ENCODE measurements at places on chromosomes 12 and 14.
A peak's percentile ranks its signal among the peaks of the same experiment; 100 is the strongest.

DNA sequence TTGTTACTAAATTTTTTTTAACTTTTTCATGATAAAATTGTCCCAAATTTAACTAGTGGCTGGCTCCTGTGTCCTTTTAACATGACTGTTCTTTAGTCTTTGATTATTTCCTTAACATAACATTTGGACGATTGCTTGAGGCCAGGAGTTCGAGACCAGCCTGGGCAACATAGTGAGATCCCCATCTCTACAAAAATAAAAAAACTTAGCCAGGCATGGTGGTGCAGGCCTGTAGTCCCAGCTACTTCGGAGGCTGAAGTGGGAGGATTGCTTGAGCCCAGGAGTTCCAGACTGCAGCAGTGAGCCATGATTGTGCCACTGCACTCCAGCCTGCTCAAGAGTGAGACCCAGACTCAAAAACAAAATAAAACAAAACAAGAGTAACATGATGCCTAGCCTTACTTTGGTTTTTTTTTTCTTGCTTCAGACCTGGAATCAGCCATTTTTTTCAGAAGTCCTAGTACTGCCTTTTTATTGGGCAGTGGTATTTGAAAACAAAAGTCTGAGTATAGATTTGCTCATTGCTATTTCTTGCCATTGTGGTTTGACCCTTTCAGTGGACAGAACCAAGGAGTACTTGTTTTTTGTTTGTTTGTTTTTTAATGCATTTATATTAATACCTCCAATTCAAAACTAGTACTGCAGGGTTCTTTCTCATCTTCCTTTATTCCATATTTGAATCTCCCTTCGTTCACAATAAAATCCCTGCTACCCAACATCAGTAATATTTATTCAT is 4.8 kb downstream of the TOGARAM1 start:
- no peak for DNase-seq

- no peak for DNase-seq
Measured at GRCh38 chr12:115726691-115727090, 550.8 kb downstream of the MED13L start.

GRCh38 chr12:74431801-74432200 is 105.8 kb upstream of the ATXN7L3B start:
- DNase-seq, result no peak

DNA sequence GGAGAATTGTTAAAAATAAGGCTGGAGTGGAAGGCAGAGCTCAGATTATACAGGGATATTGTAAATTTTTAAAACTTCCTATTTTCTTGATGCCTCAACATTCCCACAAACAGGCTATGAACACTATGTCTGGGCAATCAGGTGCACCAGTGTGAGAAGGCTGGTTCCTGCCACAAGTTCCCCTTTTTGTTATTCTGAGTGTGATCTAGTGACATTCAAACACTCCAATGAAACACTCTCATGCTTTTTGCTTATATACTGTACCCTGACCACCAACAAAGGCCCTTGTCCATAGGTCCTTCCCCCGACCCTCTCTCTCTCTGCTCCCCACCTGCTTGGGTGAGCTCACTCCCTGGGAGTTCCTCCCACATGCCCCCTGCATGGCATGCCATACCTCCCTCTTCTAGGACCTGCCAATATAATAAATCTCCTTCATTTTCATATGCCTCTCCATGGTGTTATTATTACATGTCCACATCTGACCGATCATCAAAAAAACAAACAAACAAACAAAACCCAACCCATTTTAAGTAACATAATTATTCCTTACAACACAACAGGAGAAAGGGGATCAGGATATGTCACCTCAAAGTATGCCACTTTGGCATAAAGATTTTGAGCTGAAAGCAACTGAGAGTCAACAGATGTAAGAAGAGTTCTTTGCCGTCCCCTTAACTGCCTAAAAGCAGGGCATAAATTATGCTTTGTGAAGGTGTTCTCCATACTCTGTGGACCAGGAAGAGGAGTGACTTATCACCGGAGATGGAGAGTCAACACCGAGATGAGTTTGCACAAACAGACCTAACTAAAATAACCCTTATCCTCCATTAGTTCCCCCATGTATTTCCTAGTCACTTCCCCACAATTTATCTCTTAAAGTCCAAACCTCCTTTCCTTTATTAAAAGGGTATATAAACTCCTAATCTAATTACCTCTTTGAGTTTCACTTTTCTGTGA is 42.5 kb upstream of the CATSPERB start:
- DNase-seq, result no peak

DNA sequence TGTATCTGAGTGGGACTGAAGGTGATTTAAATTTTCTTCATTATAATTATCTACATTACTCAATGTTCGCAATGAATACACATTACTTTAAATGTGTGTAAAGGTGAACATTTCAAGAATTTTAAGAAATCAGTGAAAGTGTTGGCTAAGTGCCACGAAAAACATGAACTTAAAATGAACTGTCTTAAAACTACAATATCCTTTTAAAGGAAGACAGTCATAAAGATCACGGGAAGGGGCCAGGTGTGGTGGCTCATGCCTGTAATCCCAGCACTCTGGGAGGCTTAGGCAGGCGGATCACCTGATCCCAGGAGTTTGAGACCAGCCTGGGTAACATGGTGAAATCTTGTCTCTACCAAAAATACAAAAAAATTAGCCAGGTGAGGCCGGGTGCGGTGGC is 11.2 kb downstream of the MOK start:
- no peak for DNase-seq

- no peak for DNase-seq
Measured at GRCh38 chr12:3510597-3510996, 19.6 kb downstream of the PRMT8 start.

- DNase-seq, result no peak
Measured at GRCh38 chr14:56413721-56414120, 165.9 kb upstream of the TMEM260 start.

- no peak for DNase-seq
Measured at GRCh38 chr12:84585776-84586395, 326.7 kb downstream of the SLC6A15 start.

DNA sequence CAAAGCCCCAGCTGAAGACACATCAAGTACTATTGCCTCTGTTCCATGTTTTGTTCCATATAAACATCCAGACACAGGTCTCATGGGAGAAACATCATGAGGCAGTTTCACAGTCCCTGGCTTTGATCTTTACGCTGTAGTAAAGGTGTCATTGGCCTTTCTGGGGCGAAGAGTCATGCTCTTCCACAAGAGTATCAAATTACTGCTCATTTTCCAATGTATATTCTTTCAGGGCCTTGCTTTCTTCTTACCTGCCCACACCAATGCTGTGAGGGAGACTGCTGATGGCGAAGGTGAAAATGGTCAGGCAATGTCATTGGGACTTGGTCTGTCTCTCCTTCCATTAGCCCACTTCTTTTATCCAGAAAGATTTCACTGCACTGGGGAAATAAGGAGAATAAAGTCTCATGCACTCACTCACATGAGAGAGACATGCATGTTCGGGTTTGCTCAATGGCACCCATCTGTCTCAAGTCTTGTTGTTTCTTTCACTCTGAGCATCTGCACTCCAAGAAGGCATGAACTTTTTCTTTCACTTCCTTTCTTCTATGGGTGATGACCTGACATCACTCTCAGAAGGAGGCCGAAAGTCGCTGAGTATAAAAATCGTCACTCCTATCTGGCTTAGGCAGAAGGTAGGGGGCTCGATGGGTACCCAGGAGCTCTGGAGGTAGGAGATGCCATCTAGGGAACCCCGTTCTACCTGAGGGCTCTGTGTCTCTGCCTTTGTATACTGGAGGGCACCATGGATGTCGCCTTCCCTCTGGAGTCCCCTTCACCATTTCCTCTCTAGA is 1.3 kb upstream of the JDP2 start:
- DNase-seq, result no peak

DNA sequence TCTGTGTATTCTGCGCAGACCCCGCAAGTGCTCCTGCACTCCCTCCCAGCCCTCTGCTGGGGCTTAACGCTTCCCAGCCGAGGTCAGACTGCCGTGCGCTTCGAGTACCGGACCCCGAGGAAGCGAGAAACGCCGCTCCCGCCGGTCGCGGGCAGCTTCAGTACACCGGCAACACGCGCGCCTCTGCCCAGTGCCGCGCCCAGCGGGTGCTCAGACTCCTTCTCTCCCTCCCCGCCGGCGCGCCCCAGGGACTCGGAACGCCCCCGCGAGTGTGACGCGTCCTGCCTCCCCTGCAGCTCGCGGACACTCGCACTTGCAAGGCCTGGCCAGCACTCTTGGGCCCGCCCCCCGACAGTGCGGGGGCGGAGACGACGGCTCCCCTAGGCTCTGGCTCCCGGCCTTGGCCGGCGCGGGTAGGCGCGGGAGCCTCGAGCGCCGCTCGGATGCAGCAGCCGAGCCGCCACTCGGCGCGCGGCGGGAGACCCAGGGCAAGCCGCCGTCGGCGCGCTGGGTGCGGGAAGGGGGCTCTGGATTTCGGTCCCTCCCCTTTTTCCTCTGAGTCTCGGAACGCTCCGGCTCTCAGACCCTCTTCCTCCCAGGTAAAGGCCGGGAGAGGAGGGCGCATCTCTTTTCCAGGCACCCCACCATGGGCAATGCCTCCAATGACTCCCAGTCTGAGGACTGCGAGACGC is at the start of gene PTGER2:
Gene PTGER2 (plus strand): TSS at position 410 of the 692 bp plus-strand sequence. CDS start 237 bp downstream, at position 647.
- DNase-seq, result peak; percentile 88

DNA sequence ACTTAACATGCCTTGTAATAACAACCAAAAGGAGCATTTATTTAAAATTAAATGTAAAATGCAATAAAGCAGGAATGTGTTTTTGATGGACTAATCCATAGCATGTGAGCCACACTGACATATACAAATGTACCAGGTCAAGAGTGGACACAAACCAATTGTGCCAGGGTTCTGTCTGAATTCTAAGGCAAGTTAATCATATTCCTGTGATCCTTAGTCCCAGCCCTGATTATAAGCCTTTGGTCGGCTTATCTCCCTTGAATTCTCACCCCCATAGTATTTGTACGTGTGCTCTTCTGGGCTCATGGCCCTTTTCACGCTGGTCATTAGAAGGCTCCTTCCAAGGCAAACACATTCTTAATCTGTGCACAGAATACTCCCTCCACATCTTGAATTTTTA is 10.6 kb upstream of the SRSF5 start:
- DNase-seq, result no peak

GRCh38 chr12:57135527-57136326 is 7.4 kb downstream of the LRP1 start:
- DNase-seq, result no peak

- DNase-seq, result no peak
Measured at GRCh38 chr14:63670692-63671091, 29.0 kb upstream of the WDR89 start.

DNA sequence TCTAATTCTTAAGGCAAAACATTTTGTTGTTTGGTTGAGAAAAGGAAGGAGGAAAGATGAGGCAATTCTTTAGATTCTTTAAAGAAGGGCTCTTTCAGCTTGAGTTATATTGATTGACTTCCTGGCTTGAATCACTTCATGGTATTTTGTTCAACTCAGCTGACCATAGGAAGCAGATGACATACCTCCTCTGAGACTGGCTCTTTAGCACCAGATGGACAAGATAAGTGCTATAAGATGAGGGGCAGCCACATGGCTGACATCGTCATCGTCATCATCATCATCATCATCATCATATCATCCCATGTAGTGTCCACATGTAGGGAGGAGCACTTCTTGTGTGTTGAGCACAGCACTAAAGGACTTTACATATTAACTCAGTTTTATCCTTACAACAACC is 81.3 kb downstream of the SSPN start:
- no peak for DNase-seq

- DNase-seq, result no peak
Measured at GRCh38 chr12:128268379-128268995, 1.5 kb downstream of the TMEM132C start.

- DNase-seq, result peak; percentile 91
Measured at GRCh38 chr12:75480469-75480949, at the start of gene GLIPR1. Gene GLIPR1 (plus strand): TSS chr12:75480755. CDS start chr12:75480881, 126 bp downstream.

DNA sequence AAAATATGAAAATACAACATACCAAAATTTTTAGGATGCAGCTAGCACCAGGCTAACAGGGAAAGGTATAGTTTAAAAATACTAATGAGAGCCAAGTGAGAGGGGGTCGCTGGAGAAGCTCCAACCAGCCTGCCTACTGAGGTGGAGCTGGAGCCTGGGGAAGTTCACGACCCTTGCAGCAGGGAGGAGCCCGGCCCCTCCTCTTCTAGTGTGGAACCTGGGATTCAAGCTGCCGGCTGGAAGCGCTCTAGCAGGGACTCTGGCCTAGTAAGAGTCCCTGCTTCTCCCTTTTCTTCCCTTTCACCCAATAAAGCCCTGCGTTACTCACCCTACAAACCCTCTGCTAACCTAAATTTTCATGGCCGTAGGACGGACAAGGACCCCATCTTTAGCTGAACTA is 5.0 kb upstream of the KCNK13 start:
- DNase-seq, result no peak

- no peak for DNase-seq
Measured at GRCh38 chr14:105865904-105866840, 339.8 kb downstream of the TMEM121 start.

DNA sequence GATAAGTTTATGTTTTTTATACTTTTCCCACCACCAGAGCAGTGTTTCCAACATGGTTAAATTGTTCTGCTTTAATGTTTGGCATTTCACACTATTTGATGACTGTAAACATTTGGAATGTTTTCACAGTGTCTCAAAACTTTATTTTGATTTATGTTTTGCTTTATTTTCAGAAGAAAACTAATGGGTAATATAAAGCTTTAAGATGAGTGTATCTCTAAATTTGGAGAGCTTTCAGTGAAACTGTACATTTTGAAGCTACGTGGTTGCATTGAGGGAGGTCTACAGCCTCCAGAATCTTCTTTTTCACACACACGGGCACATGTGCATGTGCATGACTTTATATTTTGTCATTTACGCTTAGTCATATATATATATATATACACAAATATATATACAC is 10.7 kb downstream of the BICD1 start:
- no peak for DNase-seq

- no peak for DNase-seq
Measured at GRCh38 chr14:79564371-79564770, 646.9 kb downstream of the DIO2 start.

DNA sequence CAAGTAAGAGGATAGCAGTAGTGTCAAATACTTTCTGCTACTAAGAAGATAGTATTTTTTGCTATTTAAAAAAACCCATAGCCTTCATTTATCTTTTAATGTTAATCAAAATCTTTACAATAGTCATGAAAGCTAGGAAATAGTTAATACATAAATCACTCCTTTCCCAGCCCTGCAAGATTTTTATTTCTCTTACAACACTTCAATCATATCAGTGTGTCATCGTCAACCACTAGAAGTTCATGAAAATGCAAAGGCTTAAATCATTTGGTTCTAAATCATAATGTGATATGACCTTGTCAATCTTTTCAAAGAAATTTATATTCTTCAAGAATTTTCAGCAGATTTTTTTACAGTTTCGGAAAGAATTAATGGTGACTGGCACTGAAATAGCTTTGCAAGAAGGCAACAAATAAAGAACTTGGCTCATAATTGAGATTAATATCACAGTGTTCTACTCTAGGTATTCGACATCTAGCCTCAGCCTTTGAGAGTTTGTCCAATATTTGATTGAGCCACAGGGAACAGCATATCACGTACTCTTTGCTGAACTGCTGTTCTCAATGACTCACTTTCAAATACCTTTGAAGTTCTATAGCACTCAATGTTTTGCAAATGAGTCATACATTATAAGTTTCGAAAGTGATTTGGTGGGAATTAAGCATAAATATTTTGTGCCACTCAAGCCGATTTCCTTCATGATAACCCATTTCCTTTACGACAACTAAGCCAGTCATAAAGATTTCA is 384.0 kb upstream of the FOXG1 start:
- DNase-seq, result no peak

Data from CD4-positive, alpha-beta T cell treated with Interleukin-17A for 1 hour (primary cell).